Stimulated activated CD8-positive, alpha-beta memory T cell treated with anti-CD3 and anti-CD28 coated beads, Interleukin-2, amount 100 ng/mL, for 48 hours (primary cell): ENCODE measurements at places on chromosomes 16 and 17.

DNA sequence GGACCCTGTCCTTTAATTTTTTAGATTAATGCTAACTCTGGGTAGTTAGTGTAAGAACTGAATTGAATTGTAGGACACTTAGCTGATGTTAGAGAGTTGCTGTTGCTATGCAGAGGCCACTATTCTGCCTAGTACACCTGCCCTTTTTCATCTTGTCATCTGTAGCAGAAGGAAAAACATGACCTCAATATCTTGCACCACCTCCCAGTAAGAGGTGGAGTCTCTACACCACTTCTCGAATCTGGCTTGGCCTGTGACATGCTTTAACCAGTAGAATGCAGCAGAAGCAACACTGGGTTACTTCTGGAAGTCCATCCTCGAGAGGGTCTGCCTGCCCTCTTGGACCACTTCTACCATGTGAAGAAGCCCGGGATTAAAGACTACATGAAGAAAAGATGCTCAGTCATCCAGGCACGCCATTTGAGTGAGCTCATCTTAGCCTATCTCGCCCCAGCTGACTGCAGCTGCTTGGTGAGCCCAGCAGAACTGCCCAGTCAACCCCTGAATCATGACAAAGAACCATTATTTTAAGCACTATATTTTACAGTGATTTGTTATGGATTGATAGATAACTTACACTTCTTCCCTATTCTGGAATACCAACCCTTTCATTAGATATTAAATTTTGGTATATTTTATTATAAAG lies 153.5 kb downstream of the MYO1D start:
- DNase-seq = no peak

- no peak for DNase-seq
These were observed 79.2 kb upstream of the NOG start for GRCh38 chr17:56514264-56514663.

DNA sequence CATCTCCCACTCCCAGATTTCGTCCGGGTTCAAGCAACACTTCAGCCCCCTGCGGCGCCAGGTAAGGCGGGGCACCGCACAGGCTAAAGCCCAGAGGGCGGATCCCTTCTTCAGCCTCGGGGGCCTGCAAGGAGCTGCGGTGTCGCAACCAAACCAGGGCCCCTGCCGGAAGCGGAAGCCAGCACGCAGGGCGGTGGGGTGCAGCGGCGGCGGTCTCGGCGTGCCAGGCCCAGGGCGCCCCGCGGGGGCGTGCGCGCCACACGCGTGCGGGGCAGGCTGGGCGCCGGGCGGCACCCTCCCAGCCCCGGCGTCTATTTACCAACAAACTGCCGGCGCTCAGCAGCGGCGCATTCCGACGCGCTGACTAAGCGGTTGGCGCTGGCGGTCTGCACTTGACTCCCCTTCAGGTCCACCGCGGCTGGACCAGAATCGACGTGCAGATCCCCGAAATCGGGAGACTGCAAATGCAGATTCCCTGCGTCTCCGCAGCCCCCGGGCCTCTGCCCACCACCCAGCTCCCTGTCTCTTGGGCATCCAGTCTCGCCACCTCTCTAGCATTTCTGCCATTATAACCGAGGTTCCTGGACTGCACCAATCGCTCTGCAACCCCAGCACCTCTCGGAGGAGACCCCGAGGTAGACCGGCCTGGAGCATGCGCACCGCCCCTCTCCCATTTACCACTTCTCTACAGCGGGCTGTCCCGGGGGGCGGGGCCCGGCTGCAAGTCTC lies 421 bp upstream of the DLX4 start:
- DNase-seq = peak; percentile 58

GRCh38 chr16:69083306-69083941 lies 22.0 kb upstream of the HAS3 start:
- no peak for DNase-seq

GRCh38 chr16:81661082-81661481 lies 118.0 kb upstream of the PLCG2 start:
- DNase-seq = no peak

DNA sequence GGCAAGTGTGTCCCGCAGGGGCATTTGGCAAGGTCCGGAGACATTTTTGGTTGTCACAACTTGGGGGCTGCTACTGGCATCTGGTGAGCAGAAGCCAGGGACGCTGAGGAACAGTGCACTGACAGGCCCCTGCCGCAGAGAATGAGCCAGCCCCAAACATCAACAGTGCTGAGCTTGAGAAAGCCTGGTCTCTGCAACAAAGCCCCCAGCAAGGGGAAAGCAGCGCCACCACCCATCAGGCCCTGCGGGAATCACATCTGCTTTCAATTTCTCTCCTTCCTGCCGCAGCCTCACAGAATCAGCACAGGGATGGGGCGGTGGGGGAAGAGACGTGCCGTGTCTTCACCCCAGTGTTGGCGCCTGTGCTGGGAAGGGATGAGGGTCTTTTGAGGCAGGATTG lies 14.8 kb upstream of the PRPSAP1 start:
- no peak for DNase-seq

GRCh38 chr16:53832896-53833544 lies 129.1 kb downstream of the FTO start:
- DNase-seq = no peak

GRCh38 chr17:13333661-13334060 lies 268.1 kb downstream of the HS3ST3A1 start:
- no peak for DNase-seq
